Amniotic epithelial cell (primary cell): ENCODE measurements at places on chromosomes 13 and 19.

DNA sequence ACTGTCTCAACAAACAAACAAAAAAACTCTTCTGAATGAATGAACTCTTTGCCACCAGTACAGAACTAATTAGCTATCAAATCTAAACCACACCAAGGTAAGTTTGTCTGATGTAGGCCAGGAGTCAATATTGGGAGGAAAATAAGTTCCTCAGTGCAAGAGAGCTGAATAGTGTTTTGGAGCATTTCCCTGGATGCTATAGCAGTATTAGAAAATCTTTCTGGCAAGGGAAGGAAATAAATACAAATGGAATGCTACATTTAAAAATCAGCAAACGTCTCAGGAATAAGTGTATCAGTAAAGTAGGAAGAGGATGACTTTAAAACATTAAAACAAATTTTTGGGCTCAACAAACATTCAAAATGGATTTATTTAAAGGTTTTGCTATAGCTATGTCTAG, 81.3 kb upstream of the TMTC4 start:
- DNase-seq = no peak

- DNase-seq = peak; percentile 37
These were observed 15.6 kb downstream of the EMP3 start for GRCh38 chr19:48340995-48341394.

- no peak for DNase-seq
These were observed 158.4 kb downstream of the MYO16 start for GRCh38 chr13:108787700-108788414.

DNA sequence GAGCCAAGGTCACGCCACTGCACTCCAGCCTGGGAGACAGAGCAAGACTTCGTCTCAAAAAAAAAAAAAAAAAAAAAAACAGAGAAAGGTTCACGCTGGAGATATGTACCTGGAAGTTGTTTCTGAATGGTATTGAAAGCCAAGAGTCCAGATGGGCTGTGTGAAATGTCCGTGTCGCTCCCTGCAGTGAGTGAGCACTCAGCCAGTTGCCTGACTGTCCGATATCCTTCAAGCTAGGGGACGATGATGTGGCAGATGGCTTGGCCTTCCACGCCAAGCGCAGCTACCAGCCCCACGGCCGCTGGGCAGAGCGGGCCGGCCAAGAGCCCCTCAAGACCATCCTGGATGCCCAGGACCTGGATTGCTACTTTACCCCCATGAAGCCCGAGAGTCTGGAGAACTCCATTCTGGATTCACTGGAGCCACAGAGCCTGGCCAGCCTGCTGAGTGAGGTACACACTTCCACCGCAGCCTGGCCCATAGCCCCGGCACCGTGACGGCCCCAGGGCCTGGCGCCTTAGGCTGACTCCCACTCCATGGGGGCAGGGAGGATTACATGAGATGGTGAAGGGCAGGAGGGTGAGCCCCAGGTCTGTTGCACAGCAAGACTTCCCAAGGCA, 11.7 kb upstream of the OVOL3 start:
- no peak for DNase-seq

DNA sequence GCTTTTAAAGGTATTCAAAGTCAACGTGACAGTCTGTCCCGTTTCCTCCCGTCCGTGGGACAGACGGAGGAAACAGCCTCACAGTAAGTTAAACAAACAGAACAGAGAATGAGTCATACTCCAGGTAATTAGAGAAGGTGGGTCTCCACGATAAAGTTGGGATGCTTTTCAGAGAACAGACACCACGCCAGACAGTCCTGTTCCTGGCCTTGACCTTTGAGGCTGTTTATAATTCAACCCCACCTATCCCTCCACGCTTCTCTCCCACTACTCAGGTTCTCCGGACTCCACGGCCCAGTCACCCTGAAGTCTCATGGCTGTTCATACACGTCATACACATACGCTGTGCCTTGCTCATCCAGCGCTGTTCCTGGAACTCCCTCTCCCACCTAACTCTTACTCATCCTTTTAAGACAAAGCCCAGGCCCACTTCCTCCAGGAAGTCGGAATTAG, 42.5 kb downstream of the ARHGEF18 start:
- peak; percentile 97 for DNase-seq

- DNase-seq = no peak
These were observed 16.8 kb upstream of the ADGRE2 start for GRCh38 chr19:14795078-14795721.

DNA sequence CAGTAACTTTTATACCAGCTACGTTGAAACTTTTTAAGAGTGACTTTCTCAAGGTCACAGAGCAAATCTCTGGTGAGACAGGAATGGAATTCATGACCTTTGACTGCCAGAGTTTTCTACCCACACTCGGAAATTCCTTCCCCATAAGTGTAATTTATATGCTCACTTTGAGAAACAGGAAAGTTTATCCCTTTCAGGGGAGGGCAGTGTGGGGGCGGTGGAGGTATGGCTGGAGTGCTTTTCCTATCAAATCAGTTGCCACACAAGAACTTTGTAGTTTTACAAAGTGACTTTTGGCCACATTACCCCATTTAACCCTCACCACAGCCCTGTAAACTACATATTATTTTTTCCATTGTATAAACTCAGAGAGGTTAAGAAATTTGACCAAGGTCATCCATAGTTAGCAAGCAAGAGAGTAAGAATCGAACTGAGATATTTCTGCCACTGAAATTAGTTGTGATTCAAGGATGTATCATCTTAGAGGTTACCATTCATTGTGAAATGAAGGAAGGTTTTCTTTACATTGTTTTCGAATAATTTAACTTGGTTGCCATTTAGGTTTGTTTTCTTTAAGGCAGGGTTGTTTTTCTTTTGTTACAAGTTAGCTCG, 5.9 kb downstream of the KLF12 start:
- peak; percentile 75 for DNase-seq

DNA sequence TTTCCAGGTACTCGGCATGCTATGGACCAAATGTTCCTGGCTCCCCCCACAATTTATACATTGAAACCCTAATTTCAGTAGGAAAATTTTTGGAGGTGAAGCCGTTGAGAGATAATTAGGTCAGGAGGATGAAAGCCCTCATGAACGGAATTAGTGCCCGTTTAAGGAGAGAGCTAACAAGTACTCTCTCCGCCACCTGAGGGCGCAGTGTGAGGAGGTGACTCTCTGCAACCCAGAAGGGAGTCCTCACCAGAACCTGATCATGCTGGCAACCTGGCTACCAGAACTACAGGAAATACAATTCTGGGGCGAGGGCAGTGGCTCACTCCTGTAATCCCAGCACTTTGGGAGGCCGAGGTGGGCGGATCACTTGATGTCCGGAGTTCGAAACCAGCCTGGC, 397.8 kb downstream of the SLITRK5 start:
- DNase-seq = no peak

DNA sequence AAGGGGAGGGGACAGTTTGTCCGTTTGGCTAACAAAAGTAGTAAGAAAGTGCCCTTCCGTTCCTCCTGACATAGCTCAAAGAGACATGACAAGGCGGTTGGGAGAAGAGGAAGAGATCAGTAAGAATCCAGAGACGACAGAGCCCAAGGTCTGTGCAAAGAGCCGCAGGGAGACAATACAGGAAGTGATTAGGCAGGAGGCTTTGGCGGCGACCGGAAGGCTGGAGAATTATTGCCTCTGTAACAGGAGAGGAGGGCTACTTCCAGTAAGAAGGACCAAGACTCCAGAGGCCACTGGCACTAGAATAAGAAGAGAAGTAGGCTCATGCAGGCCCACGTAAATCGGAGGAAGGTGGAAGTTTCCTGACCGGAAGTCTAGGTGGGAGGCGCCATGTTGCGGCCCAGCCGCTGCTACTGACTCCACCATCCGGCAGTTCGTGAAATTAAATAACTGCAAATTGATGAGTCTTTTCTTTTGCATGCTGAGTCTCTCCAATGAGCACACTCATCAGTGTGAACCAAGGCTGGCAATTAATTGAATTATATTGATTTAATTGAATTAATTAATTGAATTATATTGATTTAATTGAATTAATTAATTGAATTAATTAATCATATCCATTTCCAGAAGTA, 9.9 kb downstream of the RFX2 start:
- DNase-seq = no peak

- no peak for DNase-seq
These were observed 27.2 kb upstream of the KCTD4 start for GRCh38 chr13:45228002-45228401.

DNA sequence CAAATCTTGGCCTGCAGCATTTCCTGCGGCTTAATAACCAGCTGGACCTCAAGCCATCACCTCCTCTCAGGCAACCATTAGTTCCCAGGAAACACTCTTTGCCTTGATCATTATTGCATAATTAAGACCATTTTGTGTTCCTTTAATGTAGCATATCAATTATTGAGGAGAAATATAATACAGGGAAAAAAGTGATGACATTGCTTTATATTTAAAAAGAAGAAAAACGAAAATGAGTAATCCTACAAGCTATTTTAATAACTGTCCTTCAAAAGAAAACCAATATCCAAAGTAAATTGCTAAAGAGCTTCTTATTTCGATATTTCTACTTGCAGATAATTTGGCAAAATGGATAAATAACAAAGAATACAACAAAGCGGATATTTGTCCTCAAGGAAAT, 1084.7 kb downstream of the EFNB2 start:
- no peak for DNase-seq
